ENCODE measurements at places on chromosomes 2 and 18.

DNA sequence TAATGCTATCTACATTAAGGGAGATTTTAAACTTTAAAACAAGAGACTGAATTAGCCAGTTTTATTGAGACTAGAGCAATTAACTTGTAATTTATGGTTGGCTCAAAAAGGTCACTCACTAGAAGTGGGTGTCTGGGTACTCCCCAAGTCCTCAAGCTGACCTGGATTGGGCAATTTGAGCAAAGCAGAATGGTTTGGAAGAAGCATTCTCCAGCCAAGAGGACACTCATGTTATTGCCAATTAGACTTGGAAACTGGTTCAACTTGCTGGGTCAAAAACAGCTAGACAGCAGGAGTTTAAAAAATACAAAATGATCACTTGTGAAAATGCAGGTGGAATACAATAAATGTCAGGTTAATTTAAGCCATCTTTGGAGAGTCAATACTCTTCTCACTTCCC is 29.5 kb upstream of the MYO1B start:
- DNase-seq = no peak

DNA sequence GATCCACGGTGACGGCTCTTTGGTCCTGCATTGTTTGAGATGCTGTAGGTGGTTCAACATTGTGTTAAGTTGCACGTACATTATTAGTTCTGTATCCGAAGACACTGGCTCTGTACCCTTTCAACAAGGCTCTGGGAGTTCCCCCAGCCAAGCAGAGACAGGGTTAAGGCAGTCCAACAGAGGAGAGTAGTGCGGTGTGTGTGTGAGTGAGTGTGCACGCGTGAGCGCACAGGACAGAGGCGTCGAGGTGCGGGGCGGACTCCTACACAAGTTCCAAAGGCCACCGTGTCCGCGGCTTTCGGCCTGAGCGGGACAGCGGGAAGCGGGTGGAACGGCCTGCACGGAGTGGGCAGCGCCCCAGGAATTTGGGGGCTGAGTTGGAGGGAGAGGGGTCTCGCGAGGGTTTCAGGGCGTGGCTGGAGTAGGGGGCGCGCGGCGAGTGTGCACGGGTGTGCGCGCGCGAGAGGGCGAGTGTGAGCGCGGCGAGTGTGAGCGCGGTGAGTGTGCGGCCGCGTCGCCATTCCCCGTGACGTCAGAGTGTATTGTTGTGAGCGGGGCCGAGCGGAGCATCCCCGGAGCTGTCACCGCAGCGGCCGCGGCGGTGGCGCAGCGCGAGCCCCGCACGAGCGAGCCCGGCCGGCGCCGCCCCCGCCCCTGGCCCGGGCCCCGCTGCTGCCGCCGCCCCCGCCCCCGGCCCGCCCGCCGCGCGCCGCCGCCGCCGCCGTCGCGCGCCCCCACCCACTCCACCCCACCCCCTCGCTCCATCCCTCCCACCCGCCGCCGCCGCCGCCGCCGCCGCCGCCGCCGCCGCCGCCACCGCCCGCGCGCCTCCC is at the start of gene ASXL3:
TSS of gene ASXL3 (plus strand) at position 535 of the 833 bp plus-strand sequence. CDS start 413 bp downstream, outside the sequence.
- peak; percentile 76 for DNase-seq

GRCh38 chr2:6148882-6149281 is 456.7 kb downstream of the SOX11 start:
- DNase-seq = no peak

GRCh38 chr18:46814399-46814798 is 57.5 kb upstream of the ST8SIA5 start:
- DNase-seq = no peak

GRCh38 chr2:173860566-173860965 is 104.6 kb downstream of the SP3 start:
- DNase-seq = no peak

DNA sequence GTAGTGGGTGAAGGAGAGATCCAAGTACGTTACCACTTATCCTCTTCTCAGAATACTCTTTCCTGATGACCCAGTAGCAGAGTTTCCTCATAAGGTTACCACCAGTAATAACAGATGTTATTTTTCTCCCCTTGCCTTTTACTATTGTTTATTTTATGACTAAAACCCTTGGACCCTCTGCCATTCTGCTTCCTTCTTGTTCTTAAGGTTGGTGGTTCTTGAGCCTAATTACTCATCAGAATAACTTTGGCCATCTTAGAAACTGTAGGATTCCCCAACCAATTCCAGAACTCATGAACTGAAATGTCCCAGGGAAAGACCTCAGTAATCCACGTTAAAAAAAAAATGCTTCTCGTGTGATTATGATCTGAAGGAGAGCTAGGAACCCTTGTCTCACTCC is 64.9 kb downstream of the CHST9 start:
- no peak for DNase-seq

GRCh38 chr2:68849579-68850030 is 21.6 kb downstream of the BMP10 start:
- DNase-seq = no peak

DNA sequence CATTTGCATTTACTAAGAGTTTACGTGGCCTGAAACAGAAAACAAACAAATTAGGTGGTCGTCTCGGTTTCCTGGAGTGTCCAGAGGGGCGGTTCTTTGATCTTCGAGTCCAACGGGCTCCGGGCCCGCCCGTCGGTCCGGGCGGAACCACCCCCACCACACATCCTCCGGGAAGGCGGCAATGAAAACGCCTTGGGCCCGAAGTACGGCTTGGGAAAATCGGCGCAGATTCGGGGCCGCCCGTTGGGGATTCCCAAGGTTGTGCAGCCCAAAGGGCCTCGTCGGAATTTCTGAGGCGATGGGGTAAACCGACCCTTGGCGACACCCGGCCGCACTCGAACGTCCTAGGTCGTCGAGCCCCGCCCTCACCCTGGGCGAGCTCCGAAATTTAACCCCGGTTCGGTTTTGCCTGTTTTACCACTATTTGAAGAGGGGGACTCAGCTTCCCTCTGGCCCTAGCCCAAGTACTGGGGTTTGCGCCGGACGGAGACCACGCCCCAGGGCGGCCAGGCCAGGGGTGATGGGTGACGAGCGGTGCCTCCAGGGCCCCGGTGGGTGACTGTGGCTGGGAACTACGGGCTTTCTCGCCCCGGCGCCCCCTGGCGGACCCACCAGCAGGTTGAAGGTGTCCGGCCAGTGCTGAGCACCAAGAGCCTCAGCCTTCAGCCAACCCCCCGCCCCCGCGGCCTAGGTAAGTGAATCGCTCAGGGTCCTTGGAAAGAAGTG is 1.9 kb upstream of the CFAP53 start:
- DNase-seq = peak; percentile 67

DNA sequence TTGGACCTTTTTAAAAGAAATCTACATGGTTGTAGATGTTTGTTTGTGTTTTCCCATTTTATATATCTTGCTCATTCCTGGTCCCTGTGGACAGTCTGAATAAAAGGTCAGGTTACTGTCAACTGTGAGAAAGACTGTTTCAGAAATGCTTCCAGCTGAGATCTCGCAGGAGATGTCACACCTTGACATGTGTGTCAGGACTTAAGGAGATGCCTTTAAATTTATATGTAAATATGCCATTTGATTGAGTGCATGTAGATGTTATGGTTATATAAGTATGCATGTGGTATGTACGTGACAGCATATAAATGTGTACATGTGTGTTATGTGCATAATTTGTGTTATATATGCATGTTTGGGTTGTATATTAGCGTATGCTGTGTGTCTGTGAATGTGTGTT is 2172.3 kb upstream of the CELF4 start:
- no peak for DNase-seq

GRCh38 chr2:113298176-113298575 is 19.5 kb upstream of the PAX8 start:
- DNase-seq = no peak

DNA sequence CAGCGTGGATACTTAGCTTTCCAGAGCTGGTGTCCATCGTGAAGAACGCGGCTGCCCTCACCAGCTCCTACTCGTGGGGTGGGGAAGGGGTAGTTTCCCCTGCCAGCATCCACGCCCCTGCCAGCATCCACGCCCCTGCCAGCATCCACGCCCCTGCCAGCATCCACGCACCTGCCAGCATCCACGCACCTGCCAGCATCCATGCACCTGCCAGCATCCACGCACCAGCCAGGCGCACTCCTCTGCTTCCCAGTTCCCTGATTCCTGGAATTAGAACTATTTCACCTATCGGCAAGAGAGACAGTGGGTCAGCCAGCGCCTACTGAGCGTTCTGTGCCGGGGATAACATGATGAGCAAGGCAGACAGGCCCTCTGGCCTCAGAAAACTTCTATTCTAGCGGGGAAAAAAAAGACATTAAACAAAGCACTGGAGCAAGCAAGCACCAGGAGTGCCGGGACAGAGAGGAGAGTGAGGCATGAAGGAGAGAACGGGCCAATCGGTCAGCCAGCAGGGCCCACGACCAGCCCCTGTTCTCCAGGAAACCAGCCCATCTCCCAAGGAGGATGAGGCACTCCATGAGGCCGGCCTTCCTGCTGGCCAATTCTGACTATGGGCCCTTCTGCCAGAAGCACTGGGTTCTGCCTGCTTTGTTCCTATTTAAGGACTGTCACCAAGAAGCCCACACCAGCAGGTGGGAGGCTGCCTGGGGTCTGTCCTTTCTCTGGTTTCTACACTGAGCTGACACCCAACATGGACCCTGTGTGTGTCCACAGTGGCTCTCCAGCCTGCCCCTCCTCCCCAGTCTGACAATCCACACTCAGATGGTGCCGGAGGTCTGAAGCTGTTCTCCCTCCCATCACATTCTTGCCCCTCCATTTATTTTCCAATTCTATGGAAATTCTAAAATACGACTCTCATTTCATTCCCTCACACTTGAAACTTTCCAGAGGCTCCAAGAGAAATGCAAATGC is 78.4 kb upstream of the SALL3 start:
- DNase-seq = no peak

DNA sequence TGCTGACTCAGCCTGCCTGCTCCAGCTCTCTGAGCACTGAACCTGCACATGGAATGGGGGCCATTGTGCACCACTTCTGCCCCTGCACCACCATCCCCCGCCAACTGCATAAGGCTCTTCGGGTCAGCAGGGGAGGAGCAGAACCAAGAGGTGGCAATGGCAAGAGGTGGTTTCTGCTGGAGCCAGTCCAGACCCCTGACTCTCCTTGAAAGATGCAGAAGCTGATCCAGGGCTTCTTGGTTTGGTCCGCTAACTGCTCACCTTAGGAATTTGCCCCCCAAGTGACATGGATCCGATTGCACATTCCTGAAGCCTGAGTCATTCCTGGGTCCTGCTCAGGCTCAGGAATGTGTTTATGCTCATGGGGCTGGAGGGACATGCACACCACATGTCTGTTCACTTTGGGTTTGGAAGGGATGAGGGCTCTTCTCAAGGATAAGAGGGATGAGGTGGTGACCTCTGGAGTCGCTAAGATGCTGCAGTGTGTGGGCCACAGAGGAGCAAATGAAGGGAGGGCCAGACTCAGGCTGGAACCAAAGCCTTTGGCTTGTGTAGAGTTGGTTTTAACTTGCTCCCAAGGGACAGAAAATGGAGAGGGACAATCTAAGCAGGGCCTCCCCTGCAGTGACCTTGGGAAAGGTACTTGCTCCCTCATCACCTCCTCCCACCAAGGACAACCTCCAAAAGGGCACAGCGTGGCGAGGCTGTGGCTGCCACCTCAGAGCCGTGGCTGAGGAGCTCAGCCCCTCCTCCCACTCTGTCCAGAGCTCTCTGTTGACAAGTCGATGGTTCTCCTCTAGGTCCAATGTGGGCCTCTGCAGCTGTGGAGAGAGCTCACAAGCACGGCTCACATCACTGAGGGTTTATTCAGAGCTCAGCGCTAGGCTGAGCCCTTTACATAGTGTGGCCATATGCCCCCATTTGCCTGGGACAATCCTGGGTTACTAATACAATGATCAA is 66.2 kb downstream of the HS1BP3 start:
- DNase-seq = peak; percentile 92

- DNase-seq = no peak
Measured at GRCh38 chr2:110748489-110748867, 16.1 kb downstream of the ACOXL start.

- DNase-seq = no peak
Measured at GRCh38 chr2:39228413-39229209, 15.2 kb downstream of the CDKL4 start.

DNA sequence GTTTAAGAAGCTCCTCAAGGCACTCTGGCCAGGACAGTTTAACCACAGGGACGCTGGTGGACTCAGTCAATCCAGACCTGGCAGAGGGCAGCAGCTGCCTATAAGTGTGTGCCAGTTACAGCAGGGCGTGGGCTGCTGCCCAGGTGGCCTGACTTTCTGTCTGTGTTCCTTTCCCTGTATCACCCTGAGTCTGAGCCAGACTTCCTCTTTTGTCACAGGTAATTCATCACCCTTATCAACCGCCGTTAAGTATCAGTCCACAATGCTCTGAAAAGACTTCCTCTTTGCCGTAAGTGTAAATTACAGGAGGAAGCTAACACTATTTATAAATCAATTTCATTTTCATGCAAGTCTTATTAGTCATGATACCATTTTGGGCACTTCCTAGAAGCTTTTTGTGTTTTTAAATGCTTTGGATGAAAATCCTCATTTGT is 7.0 kb downstream of the LPIN1 start:
- no peak for DNase-seq

GRCh38 chr2:72116081-72116533 is 31.6 kb downstream of the CYP26B1 start:
- no peak for DNase-seq

- no peak for DNase-seq
Measured at GRCh38 chr18:73043611-73044010, 175.8 kb upstream of the NETO1 start.

- no peak for DNase-seq
Measured at GRCh38 chr2:25491966-25492532, 150.3 kb upstream of the DNMT3A start.

- peak; percentile 54 for DNase-seq
Measured at GRCh38 chr2:232076736-232077135, 115.2 kb downstream of the DIS3L2 start.

GRCh38 chr2:48905696-48906095 is 150.2 kb upstream of the LHCGR start:
- no peak for DNase-seq

- no peak for DNase-seq
Measured at GRCh38 chr2:168593713-168594112, 137.6 kb downstream of the CERS6 start.

DNA sequence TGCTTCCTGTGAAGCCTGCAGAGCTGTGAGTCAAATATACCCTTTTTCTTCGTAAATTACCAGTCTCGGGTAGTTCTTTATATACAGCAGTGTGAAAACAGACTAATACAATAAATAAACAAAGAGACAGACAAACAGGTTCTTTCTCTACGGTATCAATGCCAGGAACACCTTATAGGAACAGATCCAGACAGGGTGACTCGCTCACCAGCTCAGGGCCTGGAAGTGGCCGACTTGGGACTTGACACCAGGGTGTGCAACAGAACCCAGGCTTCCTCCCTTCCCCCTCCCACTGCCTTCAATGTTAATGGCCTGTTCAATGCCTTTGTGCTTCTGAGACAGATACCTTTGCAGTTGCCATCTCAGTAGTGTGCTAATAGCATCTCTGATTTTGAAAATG is 309.5 kb downstream of the ALK start:
- DNase-seq = no peak
